Cardiac fibroblast (primary cell): ENCODE measurements at places on chromosomes 16 and 17.

DNA sequence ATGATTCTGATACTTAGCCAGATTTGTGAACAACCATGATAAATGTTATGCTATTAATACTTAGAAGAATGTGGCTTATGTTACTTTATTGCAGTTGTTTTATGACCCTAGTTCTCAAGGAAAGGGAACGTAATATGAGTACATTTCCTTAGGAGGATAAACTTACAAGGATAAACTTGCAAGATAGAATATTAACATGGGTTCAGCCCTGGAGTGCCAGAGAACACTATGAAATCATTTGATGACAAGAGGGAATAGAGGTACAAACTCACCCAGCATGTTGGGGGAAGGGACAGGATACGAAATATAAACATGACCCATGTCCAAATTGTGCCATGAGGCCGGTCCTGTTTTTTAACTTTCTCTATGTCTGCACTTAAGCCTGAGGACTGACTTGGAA is 13.0 kb upstream of the ABCA5 start:
- no peak for DNase-seq

GRCh38 chr17:28046034-28046825 is 3.8 kb downstream of the NLK start:
- no peak for DNase-seq

DNA sequence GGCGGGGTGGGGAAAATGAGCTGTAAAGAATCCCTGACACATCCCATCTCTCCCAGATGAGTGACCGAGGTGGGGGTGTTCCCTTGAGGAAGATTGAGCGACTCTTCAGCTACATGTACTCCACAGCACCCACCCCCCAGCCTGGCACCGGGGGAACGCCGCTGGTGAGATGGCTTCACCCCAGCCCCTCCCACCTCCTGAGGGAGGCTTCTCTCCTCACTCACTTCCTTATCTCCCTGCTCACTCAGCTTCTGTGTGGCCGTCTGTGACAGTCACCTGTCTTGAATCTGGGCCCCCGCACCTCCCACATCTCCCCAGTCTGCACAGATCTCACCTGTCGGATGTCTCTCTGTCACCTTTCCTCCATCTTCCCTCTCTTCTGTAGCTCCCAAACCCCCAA is 13.4 kb downstream of the PDK2 start:
- DNase-seq, result no peak

DNA sequence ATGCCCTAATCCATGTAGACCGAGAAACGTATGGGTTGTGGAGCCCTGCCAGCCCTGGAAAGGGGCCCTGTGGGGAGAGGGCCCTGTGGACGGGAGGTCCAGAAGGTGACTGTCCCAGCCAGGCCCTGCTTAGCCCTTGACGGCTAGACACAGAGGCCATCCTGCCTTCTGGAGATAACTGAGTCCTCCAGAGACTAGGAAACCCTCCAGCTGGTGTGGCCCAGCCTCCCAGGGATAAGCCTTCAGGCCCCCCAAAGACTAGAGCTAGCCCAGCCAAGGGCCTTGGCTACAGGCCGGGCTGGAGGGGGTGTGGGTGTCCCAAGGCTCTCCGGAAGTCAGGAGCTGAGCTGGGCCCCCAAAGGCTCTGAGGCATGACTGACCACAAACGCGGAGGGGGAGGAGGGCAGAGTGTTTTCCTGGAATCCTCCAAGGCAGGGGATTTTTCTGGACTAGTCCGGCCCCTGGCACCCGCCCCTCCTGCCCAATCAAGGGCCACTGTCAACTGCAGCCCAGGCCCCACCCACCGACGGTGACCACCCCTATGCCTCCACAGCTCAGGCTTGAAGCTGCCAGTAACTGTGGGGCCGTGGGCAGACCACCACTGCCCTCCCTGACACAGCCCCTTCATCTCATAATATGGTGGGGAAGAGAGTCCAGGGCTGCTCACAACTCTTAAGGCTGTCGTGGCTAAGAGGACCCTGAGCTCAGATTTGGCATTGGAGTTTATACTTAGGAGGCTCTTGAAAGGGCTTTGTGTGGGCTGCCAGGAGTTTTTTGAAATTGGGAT is 885 bp upstream of the VASN start:
- peak; percentile 98 for DNase-seq

- no peak for DNase-seq
Measured at GRCh38 chr16:7013990-7014389, 318.7 kb upstream of the RBFOX1 start.

DNA sequence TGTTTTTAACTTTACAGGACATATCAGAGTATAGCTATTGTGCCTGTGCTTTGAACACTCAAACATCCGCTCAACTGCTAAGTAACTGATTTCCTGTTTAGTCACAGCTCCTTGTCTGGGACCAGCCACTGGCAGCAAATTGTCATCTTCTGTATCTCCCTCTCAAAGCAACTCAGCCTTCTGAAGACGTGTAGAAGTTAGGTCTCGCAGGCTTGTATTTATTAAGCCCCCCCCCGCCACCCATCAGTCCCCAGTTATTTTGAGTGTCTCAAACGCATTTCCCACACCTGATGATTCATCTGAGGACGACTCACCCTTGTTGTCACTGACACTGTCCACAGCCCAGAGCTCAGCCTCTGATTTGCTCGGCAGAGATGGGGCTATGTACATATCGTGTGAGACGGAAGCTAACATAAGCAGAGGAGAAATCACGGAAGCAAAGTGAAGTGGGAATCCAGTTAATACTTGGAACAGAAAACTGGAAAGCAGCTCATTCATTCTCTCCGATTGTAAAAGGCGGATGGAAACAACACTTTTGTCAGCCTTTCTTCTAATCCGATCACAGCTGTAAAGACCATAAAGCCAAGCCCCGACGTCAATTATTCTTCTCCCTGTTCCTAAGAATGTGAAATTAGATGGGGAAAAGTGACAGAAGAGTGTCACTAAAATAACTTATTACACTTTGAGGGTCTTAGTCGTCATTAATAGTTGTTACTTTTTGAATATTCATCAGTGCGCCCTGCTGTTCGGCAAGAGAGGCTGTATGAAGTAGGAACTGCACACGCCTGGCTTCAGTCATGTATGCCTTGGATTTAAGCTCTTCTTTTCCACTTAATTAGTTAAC is 64.2 kb downstream of the PITPNC1 start:
- DNase-seq, result peak; percentile 86

DNA sequence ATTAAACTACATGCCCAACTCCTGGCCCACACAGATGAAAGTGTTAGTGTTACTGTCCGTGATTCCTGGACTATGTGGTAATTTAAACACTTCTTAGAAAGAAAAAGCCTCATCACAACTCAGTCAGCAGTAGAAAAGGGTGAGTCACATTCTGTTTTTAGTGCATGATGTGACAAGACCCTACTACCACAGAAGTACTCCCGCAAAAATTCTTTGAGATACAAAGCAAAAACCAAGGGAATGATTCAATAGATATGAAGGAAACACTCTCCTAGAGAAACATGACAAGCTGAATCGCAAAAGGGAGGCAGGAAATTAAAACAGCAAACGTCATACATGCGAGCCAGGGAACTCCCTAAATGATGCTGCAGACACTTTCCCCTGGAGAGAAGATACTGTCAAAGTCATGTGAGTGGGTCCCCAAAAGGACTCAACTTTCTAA is 14.4 kb downstream of the SNN start:
- peak; percentile 82 for DNase-seq

- peak; percentile 73 for DNase-seq
Measured at GRCh38 chr16:57485916-57486857, at the start of gene DOK4. Gene DOK4, minus strand, starts transcription at chr16:57486493. Its CDS starts 6,986 bp downstream, at chr16:57479507.

DNA sequence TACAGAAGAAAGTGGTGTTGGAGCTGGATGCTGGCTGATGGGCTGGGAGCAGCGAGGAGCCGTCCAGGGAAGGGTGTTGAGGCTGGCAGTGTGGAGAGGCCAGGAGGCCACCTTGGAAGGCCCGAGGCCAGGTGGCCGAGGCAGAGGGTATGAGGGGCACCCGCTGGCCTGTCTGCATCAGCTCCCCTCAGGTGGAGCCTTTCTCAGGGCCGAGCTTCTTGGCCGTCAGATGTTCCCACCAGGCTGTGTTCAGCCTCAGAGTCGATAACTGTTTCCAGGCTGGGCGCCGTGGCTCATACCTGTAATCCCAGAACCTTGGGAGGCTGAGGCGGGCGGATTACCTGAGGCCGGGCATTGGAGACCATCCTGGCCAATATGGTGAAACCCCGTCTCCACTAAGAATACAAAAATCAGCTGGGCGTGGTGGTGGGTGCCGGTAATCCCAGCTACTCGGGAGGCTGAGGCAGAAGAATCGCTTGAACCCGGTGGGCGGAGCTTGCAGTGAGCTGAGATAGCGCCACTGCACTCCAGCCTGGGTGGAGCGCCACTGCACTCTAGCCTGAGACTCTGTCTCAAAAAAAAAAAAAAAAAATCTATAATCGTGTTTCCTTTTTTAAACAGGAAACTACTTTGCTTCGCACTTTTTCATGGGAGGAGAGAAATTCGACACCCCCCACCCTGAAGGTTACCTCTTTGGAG is 25.3 kb downstream of the MGRN1 start:
- no peak for DNase-seq

GRCh38 chr16:24972608-24973220 is 42.5 kb downstream of the ARHGAP17 start:
- no peak for DNase-seq

GRCh38 chr16:1579214-1579613 is 32.7 kb downstream of the IFT140 start:
- no peak for DNase-seq

DNA sequence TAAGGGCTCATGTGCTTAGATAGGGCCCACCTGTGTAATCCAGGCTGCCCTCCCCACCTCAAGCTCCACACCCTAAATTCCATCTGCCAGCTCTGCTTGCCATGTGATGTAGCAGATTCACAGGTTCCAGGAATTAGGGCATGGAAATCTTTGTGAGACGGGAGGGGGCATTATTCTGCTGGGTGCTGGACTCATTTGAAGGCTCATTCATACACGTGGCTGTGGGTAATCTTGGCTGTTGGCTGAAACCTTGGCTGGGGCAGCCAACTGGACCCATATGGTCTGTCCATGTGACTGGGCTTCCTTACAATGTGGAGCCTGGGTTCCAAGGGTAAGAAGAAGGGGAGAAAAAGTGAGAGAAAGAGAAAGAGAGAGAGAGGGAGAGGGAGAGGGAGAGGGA is 115.1 kb downstream of the CYLD start:
- DNase-seq, result no peak

DNA sequence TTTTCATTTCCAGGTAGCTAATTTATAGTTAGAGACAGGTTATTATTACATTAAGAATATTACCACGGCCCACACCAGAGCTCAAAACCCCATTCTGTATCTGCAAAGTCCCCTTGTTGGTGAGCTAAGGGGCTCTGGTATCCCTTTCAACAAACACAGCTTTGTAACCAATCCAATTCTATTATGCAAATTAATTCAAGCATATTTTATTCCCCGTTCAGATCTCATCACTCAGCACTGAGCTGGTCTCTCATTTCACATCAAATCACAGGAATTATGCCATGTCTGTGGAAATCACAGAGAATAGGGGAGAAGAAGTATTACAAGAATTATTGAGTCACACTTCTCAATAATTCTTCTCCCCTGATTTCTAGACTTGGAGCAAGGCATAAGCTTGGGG is 111.7 kb downstream of the CDH11 start:
- no peak for DNase-seq

DNA sequence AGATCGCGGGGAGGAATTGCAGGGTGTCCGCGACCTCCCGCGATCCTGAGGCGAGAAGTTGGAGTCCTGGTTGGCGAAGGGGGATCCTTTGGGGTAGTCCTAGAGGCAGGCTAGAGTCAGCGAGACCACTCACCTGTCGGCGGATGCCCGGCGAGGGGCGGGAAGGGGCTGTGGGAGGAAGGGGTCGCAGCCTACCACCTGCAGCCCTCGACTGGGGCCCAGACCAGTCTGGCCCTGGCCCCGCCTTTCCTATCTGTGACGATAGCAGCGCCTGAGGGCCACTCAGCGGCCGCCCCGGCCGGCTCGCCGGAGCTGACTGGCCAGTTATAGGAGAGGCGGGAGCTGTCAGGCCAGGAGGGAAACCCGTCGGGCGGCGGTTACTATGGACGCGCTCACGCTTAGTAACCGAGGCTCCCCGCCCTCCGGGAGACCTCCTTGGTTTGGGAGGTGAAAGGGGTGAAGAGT is at the start of gene TEKT3:
TSS of gene TEKT3 (minus strand) at position 213 of the 465 bp plus-strand sequence. CDS start 10,012 bp downstream, outside the sequence.
- DNase-seq, result peak; percentile 57

DNA sequence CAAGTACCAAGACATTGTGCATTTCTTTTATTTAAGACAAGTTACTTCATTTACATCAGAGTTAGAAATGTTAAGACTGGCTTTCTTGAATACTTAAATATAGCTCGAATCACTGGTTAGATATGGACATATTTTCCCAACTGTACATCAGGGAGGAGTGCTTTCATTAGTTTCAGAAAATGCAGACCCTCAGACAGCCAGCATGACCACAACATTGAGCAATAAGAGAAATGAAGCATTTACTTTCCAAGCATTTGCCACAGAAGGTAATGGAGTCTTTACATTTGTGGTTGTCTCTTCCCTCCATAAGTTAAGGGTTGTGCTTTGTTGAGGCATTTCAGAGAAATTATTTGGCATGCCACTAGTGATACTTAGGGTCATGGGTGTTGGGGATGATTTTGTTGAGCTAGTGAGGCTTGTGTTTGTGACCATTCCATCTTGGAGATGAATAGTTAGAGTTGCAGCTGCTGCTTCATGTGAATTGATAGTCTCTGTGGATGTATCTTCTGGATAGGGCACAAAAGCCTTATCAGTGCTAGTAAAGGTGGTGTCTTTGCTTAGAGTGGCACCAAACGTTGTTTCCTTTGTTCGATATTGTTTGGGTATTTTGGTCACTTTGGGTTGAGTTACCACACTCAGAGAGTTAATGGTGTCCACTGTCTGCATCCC is 2.1 kb downstream of the OMG start:
- DNase-seq, result no peak

- peak; percentile 69 for DNase-seq
Measured at GRCh38 chr17:57970710-57971109, 15.5 kb upstream of the CUEDC1 start.

DNA sequence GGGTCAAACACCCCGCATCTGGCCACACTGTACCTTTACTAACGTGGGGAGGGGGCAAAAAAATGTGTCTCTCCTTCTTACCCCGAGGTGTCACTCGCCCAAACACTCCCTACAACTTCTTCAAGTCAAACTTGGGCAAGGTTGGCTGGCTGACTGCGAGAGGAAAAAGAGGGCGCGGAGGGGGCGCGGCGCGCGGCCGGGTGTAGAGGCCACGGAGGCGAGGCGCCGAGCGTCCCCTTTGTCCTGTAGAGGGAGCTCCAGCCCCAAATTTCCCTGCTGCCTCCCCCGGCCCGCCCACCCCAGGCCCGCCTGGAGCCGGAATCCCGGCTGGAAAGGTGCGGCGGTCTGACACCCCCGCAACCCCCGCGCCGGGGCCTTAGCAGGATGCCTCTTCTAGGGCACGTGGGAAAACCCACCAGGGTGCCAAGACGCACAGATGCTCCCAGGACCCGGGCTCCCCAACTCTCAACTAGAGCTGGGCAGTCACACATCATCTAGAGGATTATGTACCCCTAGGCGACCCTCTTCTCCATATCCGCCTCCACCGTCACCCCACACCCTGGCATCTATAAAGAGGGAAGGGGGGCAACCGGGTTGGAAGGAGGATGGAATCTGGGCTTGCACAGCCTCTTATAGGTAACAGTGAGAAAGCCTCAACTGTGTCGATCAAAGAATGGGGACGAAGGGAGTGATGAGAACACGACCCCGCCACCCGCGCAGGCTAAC is 4.2 kb downstream of the IRX3 start:
- DNase-seq, result peak; percentile 53

- no peak for DNase-seq
Measured at GRCh38 chr16:2058420-2058819, 10.6 kb downstream of the TSC2 start.

- no peak for DNase-seq
Measured at GRCh38 chr16:55699616-55700015, 43.8 kb downstream of the SLC6A2 start.
